ENCODE measurements at places on chromosomes 2 and 18.

GRCh38 chr2:138691667-138692066, 88.5 kb downstream of the NXPH2 start:
- no peak for DNase-seq

DNA sequence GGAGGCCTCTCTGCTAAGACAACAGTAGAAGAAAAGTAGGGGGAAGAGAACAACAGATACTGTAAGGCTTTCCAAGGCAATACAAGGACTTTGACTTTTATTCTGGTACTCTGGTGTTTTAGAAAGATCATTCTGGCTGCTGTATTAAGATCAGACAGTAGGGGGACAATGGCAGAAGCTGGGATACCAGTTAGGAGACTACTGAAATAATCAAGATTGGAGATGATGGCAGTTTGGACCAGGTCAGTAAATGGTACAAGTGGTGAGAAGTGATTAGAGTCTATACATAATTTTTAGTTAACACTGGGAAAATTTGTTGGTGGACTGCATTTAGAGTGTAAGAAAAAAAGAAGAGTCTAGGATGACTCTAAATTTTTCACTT, 139.7 kb downstream of the ROCK1 start:
- DNase-seq: no peak

DNA sequence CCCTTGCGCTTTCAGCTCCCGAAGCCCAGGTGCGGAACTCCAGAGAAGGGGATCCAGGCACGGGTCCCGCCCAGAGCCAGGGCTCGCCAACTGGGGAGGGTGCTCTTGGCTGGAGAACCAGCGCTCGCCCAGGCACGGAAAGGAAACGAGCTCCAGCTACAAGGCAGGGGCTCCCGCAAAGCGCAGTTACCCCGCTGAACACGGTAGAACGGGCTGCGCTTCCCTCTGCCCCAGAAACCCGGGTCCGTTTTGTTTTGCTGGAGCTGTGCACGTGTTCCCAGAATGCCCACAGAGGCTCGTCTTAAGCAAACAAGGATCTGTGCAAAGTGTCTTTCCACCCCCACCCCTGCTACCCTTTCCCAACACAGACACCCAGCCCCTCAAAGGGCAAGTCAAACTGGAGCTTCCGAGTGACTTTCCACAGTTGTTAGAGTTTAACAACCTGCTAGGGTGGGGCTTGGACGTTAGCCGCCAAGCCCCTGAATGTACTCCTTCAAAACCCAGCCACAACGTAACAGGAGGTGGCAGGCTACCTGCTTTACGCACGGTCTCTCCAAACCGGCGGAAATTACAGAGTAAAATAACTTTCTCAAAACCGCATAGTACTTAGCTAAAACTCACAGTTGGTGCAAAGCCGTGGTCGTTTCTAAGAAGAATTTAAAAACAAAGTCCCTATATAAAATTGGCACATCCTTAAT, 775 bp downstream of the RNF125 start:
- no peak for DNase-seq

- DNase-seq: no peak
These were observed 73.1 kb downstream of the FTCDNL1 start for GRCh38 chr2:199777916-199778315.

DNA sequence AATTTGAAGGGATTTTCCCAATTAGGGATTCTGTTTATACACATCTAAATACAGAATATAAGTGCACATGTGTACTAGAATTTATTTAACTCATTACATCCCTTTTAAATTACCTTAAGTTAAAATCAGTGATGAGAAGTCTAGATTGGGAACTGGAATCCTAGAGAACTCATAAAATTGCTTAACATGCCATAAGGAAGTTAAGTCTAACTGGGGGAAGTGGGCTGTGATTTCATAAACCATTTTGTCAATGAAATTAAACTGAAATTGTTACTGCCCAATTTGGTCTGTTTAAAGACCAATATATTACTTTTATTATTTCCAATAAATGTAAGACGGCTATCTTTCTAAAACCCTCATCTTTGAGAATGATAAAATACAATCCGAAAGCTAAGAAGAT, 72.3 kb upstream of the CD226 start:
- no peak for DNase-seq
